ENCODE measurements at places on chromosomes 12 and 14.
A peak's percentile ranks its signal among the peaks of the same experiment; 100 is the strongest.

DNA sequence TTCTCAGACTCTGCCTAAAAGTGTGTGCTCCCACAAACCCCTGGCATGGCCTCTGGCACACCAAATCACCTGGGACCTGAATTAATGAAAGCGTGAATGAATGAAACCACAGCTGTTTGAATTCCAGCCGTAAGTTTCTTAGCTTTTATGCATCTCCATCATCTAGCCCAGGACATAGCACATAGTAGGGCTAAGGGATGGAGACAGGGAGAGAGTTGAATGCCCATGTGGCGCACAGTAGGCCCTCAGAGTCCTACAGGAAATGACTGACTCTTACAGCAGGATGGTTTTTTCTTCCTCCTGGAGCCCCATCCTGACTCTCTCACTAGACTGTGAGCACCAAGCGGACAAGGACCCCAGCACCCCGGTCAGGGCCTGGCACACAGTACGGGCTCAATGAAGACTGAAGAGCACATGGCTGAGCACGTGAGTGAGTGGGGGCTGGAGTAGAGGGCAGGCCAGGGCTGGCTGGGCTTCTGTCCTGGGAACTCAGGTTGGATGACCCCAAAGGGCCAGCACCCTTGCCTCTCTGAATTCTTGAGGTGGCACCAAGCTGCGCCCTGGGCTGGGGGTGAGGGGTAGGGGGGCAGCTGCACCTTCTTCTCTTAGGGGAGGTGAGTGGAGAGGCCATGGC lies 351.3 kb downstream of the MED13L start:
- no peak for DNase-seq

DNA sequence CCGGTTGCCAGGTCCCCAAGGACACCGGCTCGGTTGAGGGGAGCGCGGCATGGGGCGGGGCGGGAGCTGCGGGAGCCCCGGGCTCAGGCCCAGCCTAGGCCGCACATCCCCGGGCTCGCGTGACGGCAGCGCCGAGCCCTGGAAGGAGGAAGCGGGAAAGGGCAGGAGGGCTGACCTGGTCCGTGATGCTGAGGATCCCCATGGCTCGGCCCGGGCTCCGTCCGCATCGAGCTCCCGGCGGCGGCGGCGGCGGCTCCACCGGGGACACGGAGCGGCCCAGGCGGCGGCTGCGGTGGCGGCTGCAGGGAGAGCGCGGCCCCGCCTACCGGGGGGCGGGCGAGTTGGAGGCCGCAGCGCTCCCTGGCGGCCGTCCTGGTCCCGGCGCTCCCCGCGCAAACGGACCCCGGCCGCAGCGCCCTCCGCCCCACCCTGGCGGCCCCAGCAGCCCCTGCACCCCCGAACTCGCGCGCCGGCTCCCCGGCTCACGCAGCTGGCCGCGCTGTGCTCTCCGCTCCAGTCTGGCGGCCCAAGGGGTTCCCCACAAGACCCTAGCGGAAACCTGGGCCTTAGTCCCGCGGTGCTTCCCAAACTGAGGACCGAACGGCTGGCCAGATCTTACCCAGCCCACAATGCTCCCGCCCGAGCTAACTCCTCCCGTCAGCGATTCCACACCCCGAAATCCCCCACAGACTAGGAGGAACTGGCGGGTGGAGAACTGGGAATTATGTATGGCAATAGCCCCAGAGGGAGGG lies at the start of gene ANKRD52:
ANKRD52 (minus strand) TSS at position 317 of the 752 bp plus-strand sequence; CDS start at position 202, 115 bp downstream.
- peak; percentile 56 for DNase-seq

- no peak for DNase-seq
Observed at GRCh38 chr12:89779090-89779489, 70.5 kb upstream of the ATP2B1 start.

- DNase-seq, result no peak
Observed at GRCh38 chr12:132422381-132423043, 67.4 kb upstream of the FBRSL1 start.

DNA sequence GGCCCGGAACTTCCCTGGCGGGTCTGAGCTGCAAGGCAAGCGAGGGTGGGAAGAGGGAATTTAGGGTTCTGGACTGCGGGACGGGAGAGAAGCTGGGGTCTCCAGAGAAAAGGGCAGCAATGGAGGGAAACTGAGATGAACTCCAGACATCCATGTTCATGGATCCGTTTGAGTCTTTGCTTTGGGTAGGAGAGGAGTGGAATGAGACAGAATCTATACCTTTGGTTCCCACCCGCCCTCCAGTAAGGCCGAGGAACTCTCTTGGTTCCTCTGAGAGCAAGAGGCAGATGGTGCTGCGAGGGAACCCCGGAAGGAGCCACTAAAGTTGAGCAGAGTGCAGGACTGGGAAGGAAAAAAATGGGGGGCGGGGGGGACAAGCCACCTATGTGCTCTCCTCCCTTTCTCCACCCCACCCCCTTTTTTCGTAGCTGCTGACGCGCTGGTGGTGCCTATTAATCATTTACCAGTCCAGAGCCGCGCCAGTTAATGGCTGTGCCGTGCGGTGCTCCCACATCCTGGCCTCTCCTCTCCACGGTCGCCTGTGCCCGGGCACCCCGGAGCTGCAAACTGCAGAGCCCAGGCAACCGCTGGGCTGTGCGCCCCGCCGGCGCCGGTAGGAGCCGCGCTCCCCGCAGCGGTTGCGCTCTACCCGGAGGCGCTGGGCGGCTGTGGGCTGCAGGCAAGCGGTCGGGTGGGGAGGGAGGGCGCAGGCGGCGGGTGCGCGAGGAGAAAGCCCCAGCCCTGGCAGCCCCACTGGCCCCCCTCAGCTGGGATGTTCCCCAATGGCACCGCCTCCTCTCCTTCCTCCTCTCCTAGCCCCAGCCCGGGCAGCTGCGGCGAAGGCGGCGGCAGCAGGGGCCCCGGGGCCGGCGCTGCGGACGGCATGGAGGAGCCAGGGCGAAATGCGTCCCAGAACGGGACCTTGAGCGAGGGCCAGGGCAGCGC lies 1.2 kb downstream of the SSTR1 start:
- DNase-seq, result no peak

- no peak for DNase-seq
Observed at GRCh38 chr12:62957233-62957953, 22.4 kb upstream of the PPM1H start.

Data from stimulated activated CD8-positive, alpha-beta memory T cell treated with anti-CD3 and anti-CD28 coated beads, Interleukin-4, amount 100 ng/mL, for 1 hour (primary cell).